ENCODE measurements at places on chromosomes 4 and X. TPM values are rescaled to one million over a fixed set of nuclear protein-coding genes. Genes with fewer than 3 reads are reported as not detected.

RAB39B gene
- total RNA-seq = not detected

GATA1 gene
- total RNA-seq = not detected

ZFP92 gene
- total RNA-seq = not detected

CXorf58 gene
- not detected for total RNA-seq

ZRSR2 gene
- 3.7 TPM for total RNA-seq

CXCR3 gene
- total RNA-seq = not detected

EXOC1L gene
- total RNA-seq = not detected

HAUS7 gene
- 37.5 TPM for total RNA-seq

SMIM10 gene
- total RNA-seq = 10.7 TPM

DNA sequence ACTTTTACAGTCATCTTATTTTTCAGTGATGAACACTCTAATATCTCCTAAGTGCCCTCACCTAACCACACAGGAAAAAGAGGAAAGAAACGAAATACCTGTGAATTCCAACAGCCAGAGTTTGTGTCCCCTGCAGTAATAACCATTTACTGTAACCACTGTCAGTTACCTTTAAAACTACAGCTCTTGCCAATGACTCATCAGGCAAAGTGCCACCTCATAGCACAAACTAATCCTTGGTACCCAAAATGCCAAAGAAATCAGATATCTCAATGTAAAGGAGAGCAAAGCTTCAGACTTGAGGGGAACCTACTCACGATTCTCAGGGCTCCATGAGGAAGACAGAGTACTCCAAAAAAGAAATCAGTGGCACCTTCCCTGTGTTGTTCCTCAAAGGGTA is 146.5 kb downstream of the NDST3 start:
- no peaks in the 10 kb centered on the region for H3K36me3 ChIP-seq
- no peaks in the 10 kb centered on the region for H3K27me3 ChIP-seq
- no peak for DNase-seq
- H3K4me3 ChIP-seq = no peak overlapping the region

- H3K4me3 ChIP-seq = no peak overlapping the region
- no peak overlapping the region for H3K27ac ChIP-seq
- H3K36me3 ChIP-seq = no peaks in the 10 kb centered on the region
- H3K4me1 ChIP-seq = no peaks in the 10 kb centered on the region
Measured at GRCh38 chrX:373641-374471, 12.9 kb downstream of the PPP2R3B start.

DNA sequence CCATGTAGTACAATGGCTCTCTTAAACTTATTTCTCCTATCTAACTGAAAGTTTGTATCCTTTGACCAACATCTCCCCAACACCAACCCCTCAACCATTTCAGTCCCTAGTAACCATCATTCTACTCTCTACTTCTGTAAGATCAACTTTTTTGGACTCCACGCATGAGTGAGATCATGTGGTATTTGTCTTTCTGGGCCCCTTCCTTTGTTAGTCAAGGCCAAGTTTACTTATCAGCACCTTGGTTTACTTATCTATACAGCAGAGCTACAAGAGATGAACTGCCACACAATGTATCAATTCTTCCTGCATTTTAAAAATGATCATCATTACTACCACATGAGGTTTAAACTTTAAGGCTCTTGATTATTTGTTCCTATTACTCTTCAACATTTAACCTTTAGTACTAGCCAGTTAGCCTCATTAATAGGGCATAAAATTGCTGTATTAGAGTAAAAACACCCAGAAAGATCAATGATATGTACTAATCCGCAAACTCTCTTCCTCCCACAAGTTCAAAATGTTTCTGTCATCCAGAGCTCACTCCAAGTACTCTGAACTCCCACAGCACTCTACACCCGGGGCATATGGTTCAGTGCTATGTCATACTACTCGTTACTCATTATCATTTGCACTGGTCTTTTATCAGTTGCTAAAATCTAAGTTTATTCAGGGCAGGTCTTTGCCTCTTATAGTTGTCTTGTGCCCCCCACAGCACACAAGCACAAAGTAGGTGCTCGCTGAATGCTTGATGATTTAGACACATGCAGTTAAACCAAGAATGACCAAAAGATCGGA is 145.7 kb upstream of the ADAMTS3 start:
- H3K4me1 ChIP-seq = no peaks in the 10 kb centered on the region
- DNase-seq = no peak
- H3K27me3 ChIP-seq = no peaks in the 10 kb centered on the region
- no peak overlapping the region for H3K4me3 ChIP-seq
- no peak overlapping the region for H3K27ac ChIP-seq

DNA sequence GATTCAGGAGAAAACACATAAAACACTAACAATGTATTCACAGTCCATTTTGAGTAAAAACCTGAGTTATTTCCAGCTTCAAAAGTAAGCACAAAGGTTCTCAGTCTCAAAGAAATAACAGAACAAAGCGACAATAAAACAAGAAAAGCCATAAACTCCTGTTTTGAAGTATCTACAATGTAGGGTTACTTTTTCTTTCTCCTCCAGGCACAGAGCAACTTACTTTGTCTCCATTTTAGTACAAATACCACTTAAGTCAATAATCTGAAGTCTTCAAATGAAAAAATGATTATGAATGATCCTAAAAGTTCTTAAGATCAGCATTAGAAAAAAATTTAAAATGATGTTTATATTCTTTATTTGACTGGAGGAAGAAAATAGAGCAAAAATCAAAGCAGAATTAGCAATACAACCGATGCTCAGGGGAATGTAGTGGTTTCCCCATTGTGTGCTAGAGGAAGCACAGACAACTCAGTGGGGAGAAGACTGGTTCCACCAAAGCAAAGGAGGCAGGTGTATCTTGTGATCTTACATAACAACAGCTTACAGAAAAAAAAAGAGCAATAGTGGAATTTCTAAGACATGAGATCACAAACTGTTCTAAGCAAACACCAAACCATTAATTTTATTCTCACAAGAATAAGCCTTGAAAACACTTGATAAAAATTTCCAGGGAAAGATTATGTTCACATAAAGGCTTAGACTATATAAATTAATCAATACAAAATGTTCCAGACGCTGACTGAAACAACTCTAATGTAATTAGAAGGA is 35.1 kb downstream of the EPHA5 start:
- H3K4me3 ChIP-seq = no peak overlapping the region
- H3K36me3 ChIP-seq = no peaks in the 10 kb centered on the region
- H3K27me3 ChIP-seq = no peaks in the 10 kb centered on the region
- no peak for DNase-seq
- H3K27ac ChIP-seq = no peak overlapping the region

GRCh38 chr4:138348055-138348454 is 105.9 kb upstream of the SLC7A11 start:
- no peak overlapping the region for H3K4me3 ChIP-seq
- DNase-seq = no peak
- no peak overlapping the region for H3K27ac ChIP-seq
- H3K4me1 ChIP-seq = no peaks in the 10 kb centered on the region
- H3K27me3 ChIP-seq = no peaks in the 10 kb centered on the region

GRCh38 chr4:122218762-122219161 is 66.6 kb downstream of the BLTP1 start:
- no peaks in the 10 kb centered on the region for H3K27me3 ChIP-seq
- peaks cover 8% of the 10 kb centered on the region for H3K36me3 ChIP-seq
- no peak overlapping the region for H3K27ac ChIP-seq
- DNase-seq = no peak
- H3K4me3 ChIP-seq = no peak overlapping the region

DNA sequence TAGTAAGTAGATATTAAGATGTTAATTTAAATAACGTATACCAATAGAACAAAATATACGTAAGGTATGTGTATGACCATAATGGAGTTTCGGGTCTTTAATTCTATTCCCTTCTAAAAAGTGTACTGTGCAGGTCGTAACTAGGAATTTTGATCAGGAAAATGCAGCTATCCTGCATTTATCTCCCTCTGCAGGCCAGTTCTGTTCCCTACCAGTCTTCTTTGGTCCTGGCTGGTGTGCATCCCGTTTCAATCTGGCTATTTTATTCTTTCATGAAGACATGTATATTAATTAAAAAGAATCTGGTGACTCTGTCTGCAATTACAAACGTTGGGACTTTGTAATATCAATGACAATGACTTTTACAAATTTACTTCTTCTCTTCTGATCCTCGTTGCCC is 534.1 kb upstream of the AADAT start:
- no peaks in the 10 kb centered on the region for H3K36me3 ChIP-seq
- H3K4me1 ChIP-seq = no peaks in the 10 kb centered on the region
- no peak overlapping the region for H3K4me3 ChIP-seq
- DNase-seq = no peak

- peaks cover 11% of the 10 kb centered on the region for H3K4me1 ChIP-seq
- H3K4me3 ChIP-seq = peak overlapping the region; percentile 75
Measured at GRCh38 chr4:3291969-3292570, 751 bp upstream of the RGS12 start.

GRCh38 chr4:79164907-79165610 is 160.8 kb downstream of the NAA11 start:
- H3K4me3 ChIP-seq = no peak overlapping the region
- DNase-seq = no peak
- no peaks in the 10 kb centered on the region for H3K27me3 ChIP-seq
- H3K36me3 ChIP-seq = no peaks in the 10 kb centered on the region
- H3K4me1 ChIP-seq = no peaks in the 10 kb centered on the region
- H3K27ac ChIP-seq = no peak overlapping the region

- H3K36me3 ChIP-seq = no peaks in the 10 kb centered on the region
- H3K27me3 ChIP-seq = no peaks in the 10 kb centered on the region
- DNase-seq = no peak
- H3K27ac ChIP-seq = no peak overlapping the region
- no peaks in the 10 kb centered on the region for H3K4me1 ChIP-seq
Measured at GRCh38 chr4:2247128-2248043, 5.5 kb upstream of the HAUS3 start.

DNA sequence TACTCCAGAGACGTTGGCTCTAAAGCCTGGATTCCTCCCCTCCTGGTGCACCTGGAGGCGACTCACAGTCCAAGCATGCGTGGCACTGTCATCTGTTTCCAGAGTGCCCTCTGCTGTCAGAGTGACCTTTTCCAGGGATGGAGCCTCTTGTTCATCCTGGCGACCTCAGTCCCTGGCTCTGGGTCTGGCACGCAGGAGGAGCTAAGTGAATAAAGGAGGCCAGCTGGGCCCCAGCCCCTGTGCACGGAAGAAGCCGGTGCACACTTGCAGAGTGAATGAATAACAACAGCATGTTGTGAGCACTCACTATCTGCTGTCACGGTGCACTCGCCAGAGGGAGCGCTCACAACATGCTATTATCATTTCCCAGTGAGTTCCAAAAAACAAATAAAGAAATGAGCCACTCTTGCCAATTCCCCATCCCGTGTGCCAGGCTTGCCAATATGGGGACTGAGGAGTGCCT is 27.8 kb upstream of the PSAPL1 start:
- no peak overlapping the region for H3K27ac ChIP-seq
- H3K4me1 ChIP-seq = no peaks in the 10 kb centered on the region
- H3K4me3 ChIP-seq = no peak overlapping the region
- no peaks in the 10 kb centered on the region for H3K36me3 ChIP-seq

DNA sequence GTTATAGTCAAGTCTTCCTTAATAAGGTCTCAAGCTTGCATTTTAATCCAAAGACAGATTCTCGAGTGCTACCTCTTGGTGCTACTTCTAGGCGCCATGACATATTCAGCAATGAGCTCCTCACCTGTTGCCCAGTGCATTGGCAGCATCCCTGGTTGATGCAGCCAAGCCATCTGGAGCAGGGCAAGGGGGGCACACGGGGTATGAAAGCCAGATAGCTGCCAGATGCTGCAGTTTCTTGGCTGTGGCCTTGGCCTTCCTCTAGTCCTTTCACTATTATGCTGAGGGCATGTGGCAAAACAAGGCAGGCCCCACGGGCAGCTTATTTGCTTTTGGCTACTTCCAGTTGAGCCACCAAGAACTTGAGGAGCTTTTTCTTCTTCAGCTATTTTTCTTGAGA is 168.6 kb upstream of the PGRMC2 start:
- H3K27me3 ChIP-seq = no peaks in the 10 kb centered on the region
- H3K36me3 ChIP-seq = no peaks in the 10 kb centered on the region
- no peak overlapping the region for H3K27ac ChIP-seq
- no peak overlapping the region for H3K4me3 ChIP-seq
- H3K4me1 ChIP-seq = peaks cover 35% of the 10 kb centered on the region

DNA sequence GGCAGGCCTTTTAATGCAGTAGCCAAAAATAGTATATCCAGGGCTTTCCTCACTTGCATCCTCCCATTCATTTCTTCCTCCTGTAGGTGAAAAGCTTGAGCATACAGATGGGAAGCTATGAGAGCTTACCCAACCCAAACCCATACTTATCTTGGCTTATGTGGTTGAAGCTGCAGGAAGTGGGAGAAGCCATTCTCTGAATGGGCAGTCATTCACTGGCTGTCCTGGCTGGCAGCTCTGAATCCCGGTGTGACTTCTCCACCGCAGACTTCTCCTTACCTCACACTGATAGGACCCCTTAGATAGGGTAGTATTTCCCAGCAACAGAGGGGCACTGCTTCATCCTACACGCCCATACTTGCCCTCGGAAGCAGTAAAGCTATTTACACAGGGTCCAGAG is 125.4 kb downstream of the AMMECR1 start:
- H3K4me1 ChIP-seq = peaks cover 10% of the 10 kb centered on the region
- no peak overlapping the region for H3K27ac ChIP-seq
- H3K36me3 ChIP-seq = no peaks in the 10 kb centered on the region
- H3K4me3 ChIP-seq = no peak overlapping the region
- DNase-seq = no peak

- DNase-seq = no peak
- no peak overlapping the region for H3K4me3 ChIP-seq
- H3K4me1 ChIP-seq = no peaks in the 10 kb centered on the region
- no peak overlapping the region for H3K27ac ChIP-seq
Measured at GRCh38 chr4:189178125-189178746, 762.4 kb upstream of the FRG1 start.

DNA sequence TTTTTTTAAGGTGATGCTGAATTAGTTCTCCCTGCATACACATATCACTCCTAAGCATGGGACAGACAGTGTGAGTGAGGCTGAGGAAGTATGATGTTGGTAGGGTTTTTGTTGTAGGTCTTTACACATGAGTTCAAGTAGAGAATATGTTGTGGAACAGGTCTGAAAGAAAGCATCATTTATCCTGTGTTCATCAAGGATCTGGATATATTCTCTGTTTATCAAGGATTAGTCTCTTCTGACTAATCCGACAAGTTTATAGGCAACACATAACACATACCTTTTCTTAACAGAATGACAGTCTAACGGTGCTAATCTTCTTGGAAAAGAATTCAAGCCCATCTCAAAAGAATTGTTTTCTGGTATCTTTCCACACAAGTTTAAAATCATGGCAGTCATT is 10.5 kb downstream of the SLIT2 start:
- H3K36me3 ChIP-seq = peaks cover 43% of the 10 kb centered on the region
- H3K27ac ChIP-seq = no peak overlapping the region
- DNase-seq = no peak
- H3K27me3 ChIP-seq = no peaks in the 10 kb centered on the region
- no peak overlapping the region for H3K4me3 ChIP-seq

DNA sequence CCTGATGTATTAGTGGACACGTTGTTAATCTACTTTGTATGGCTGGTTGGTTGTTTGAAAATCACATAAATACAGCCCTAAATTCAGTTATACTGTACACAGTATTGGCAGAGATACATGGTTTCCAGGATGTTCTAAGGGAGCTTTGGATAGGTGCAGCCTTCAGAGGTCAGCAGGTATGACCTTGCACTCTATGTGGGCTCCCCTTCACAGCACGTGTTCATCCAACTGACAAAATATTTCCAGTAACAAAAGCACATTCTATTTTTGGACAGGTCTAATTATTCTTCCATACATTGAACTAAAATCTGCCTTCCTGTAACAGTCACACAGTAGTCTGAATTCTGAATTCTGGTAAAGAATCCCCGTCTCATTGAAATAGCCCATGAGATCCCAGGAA is 92.8 kb upstream of the RAPGEF2 start:
- H3K4me3 ChIP-seq = no peak overlapping the region
- no peak overlapping the region for H3K27ac ChIP-seq
- H3K36me3 ChIP-seq = no peaks in the 10 kb centered on the region
- H3K27me3 ChIP-seq = no peaks in the 10 kb centered on the region
